ENCODE measurements at places on chromosomes 7 and 10. TPM values are rescaled to one million over a fixed set of nuclear protein-coding genes. Genes with fewer than 3 reads are reported as not detected.

Gene GDF2
- not detected for total RNA-seq

Gene GRID2IP
- not detected for total RNA-seq

Gene CAPZA2
- total RNA-seq: 153 TPM

Gene NACAD
- 7.4 TPM for total RNA-seq

Gene COL1A2
- total RNA-seq: 7,304 TPM

Gene KLLN
- total RNA-seq: 0.59 TPM

Gene OSBPL3
- total RNA-seq: 32.1 TPM

Gene AKR1C8
- total RNA-seq: not detected

Gene RNLS
- 8.1 TPM for total RNA-seq

Gene MYOF
- total RNA-seq: 385 TPM

Gene SLC18A3
- not detected for total RNA-seq
